HCEC 1CT (cell line): ENCODE measurements at places on chromosomes 3 and 15.

- no peak for DNase-seq
Observed at GRCh38 chr3:31671976-31672375, 139.3 kb downstream of the STT3B start.

- DNase-seq, result no peak
Observed at GRCh38 chr15:73792415-73792814, 39.3 kb upstream of the INSYN1 start.

- DNase-seq, result no peak
Observed at GRCh38 chr15:87032295-87032694, 952.6 kb downstream of the AGBL1 start.

GRCh38 chr3:68206524-68207117 lies 552.2 kb upstream of the SUCLG2 start:
- peak; percentile 3 for DNase-seq

GRCh38 chr3:12979151-12979946 lies 93.9 kb downstream of the IQSEC1 start:
- DNase-seq, result no peak

DNA sequence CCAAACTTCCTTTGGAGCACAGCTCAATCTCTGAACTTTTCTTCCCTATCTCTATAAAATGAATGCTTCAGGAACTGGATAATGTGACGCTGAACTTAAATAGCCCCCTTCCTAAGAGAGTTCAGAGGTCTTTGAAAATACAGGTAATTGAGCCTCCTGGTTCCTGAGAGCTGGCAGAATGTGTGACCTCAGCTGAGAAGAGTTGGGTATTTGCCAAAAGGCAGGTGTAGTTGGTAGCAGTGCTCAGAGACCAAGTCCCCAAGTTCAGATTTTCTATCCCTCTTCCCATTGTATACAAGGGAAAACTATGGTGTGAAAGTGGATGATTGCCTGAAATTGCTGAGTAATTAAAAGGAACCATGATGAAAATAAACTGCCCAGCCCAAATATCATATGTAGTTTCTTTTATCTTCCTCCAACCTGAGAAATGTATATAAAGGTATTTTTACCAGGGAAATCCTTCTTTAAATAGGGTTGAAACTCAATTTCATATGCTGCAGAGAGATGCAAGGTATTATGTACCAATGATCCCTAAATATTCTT lies 154.6 kb upstream of the ICE2 start:
- no peak for DNase-seq

DNA sequence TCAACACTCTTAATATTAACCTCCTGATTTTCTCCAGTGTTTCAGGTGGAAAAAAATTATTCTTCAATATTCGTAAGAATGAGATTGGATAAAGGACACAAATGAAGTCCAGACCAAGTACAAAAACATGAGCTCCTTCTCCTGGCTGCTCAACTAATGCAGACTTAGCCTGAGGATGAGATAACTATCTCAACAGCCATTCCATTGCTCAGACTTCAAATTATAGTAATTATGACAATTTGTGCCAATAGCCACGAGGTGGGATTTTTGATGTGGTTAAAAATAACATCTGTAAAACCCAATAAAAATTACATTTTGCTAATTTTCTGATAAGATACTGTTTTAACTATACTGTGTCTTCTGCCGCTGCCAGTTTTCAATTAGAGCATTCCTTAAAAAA lies 323.6 kb downstream of the SOX2 start:
- DNase-seq, result no peak

- DNase-seq, result peak; percentile 51
Observed at GRCh38 chr3:114362815-114363214, 69.0 kb downstream of the TIGIT start.

- no peak for DNase-seq
Observed at GRCh38 chr3:170508291-170508690, 77.6 kb downstream of the SLC7A14 start.

GRCh38 chr15:47620960-47621681 lies 96.2 kb upstream of the SEMA6D start:
- peak; percentile 38 for DNase-seq

- DNase-seq, result no peak
Observed at GRCh38 chr3:149566292-149566975, 91.4 kb downstream of the WWTR1 start.

DNA sequence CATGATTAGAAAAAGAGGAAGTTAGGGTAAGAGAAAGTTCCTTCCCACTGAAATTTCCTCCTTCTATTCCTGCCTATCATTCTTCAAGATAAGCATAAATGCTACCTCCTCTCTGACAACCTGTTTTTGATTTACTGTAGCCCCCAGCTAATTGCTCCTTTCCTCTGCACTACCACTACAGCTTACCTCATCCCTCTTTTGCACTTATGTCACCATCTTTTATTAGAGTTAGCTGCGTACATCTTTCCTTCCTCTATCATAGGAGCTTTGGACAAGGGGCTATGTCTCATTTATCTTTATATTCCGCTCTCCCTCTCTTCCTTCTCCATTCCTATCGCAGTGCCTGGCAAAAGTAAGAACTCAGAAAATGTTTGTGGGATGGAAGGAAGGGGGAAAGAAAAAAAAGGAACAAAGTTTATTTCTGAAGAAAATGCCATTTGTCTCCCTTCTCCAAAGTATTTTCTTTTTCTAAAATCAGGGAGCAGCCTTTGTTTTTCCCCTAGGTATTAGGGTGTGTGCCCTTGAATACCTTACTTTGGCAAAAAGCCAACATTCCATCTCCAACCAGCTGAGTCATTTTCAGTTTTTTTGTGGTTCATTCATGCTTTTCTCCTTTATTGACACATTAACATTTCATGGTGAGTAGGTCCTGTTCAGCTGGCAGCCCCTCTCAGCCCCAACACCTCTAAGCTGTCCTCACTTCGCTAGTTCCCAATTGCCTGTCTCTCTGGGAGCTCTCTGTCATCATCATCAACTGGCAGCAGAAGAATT lies 87.6 kb upstream of the SOX2 start:
- DNase-seq, result peak; percentile 36

- DNase-seq, result peak; percentile 32
Observed at GRCh38 chr15:60137711-60138396, 133.7 kb downstream of the FOXB1 start.

DNA sequence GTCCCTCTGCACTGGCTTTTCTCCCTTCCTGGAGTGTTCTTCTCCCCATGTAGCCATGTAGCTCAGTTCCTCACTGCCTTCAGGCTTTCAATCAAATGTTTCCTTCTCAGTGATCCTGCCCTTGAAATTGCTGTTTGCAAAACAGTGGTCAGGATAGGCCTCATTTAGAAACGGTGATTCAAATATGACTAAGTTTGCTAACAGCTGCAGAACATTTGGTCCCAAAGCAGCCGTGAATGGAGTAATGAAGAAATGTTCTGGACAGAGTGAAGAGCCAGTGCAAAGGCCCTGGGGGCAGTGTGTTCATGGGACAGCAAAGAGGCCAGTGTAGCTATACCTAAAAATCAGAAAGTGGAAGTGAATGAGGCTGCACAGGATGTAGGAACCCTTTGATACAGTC lies 223.4 kb downstream of the FEZF2 start:
- DNase-seq, result peak; percentile 86
